ENCODE measurements at places on chromosomes 1 and 21.

GRCh38 chr1:17540255-17541001 lies 930 bp downstream of the ARHGEF10L start:
- peak; percentile 57 for DNase-seq

- no peak for DNase-seq
Observed at GRCh38 chr1:116879478-116880133, 30.1 kb upstream of the PTGFRN start.

- DNase-seq = peak; percentile 69
Observed at GRCh38 chr1:23588749-23589548, 29.6 kb upstream of the ID3 start.

DNA sequence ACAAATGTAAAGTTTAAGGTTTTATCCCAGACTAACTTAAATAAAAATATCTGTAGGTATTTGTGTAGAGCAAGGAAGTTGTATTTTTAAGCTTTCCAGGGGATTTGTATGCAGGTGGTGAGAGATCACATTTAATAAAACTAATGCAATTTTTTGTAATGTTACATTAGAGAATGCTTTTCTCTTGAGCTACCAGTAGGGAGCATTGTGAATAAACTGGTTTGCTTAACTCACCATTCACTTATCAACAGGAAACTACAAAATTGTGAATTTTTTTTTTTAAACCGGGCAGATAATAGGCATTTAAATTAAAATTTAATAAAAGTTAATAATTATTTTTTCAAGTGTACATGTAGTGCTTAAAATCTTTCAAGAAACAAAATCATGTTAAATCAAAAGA lies 78.6 kb downstream of the IVNS1ABP start:
- no peak for DNase-seq

- DNase-seq = no peak
Observed at GRCh38 chr21:44647222-44647552, 973 bp downstream of the KRTAP10-11 start.

- DNase-seq = no peak
Observed at GRCh38 chr1:98278055-98278454, 357.2 kb upstream of the DPYD start.

- DNase-seq = no peak
Observed at GRCh38 chr21:43315244-43316137, 111.4 kb downstream of the SIK1 start.

- DNase-seq = peak; percentile 20
Observed at GRCh38 chr1:154263465-154264332, 8.7 kb upstream of the HAX1 start.
